ENCODE measurements at places on chromosomes 16 and 17.
A peak's percentile ranks its signal among the peaks of the same experiment; 100 is the strongest.

DNA sequence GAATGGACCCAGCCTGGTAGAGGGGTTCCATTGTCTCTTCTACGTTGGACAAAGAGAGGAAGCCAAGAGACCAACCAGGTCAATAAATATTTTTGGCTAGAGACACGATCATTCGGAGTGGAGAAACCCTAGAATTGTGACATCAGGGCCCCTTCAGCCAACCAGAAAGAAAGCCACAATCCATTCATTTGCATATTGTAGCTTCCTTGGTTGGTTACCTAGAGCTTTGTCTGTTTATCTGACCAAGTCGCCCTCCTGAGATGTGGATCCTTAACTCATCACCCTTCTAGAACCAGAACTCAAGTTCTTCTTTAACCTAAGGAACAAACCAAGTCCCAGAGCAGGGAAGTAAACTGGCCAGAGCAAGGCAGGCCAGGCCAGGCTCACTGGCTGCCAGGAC is at the start of gene CCDC182:
Gene CCDC182 (minus strand): TSS at position 58 of the 400 bp plus-strand sequence. CDS start 27 bp downstream, at position 31.
- no peak for DNase-seq

- peak; percentile 64 for DNase-seq
Measured at GRCh38 chr17:49230636-49231562, at the start of gene PHOSPHO1. Gene PHOSPHO1, minus strand, starts transcription at chr17:49230787. Its CDS starts 4,096 bp downstream, at chr17:49226691.

DNA sequence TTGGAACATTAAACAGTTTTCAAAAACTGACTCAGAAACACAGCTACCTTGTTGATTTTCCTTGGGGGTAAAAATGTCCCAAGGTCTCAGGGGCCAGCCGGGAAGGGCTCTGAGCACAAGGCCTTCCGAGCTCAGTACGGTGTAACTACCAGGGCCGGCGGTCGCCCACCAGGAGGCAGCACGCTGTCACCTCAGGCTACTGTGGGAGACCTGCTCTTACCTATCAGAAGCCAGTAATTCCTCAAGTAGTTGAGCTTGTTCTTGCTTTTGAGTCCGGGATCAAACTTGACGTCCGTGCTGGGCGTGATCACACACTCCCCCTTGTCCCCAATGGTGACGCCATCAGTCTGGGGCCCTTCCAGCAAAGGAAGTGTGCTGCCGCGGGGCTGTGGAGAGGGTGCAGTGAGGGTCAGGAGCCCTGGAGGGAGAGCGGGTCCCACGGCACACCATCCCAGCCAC is 43.4 kb upstream of the ICAM2 start:
- DNase-seq, result peak; percentile 53

DNA sequence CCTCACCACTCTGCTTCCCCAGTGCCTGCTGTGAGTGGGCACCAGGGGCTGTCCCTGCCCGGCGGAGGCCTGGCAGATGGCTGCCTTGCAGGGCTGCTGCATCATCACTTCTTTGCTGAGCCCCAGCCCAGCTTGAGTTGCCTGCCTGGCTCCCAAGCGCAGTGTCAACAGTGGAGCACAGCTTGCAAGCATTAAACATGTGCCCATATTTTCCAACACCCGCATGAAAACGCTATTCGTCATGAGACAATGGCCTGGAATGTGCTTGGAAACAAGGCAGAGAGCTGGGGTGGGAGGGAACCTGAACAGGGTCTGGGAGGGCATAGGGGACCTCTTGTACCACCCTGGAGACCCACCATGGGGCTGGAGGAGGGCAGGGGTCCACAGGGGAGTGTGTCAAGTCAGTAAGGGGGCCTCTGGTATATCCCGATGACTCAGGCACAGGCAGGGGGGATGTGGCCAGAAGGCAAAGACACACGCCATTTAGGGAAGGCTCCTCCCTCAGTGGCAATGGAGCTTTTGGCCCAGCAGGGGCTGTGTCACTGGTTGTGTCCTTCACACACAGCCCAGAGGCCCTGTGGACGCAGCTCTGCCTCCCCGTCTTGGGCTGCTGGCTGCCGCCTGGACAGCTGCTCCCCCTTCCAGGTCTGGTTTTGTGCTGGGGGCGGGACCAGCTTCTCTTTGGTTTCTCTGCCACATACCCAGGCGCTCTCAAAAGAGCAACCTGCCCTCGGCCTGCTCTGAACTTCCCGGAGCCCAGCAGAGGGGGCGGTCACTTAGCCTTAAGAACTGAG is 17.4 kb upstream of the MTSS2 start:
- DNase-seq, result no peak

DNA sequence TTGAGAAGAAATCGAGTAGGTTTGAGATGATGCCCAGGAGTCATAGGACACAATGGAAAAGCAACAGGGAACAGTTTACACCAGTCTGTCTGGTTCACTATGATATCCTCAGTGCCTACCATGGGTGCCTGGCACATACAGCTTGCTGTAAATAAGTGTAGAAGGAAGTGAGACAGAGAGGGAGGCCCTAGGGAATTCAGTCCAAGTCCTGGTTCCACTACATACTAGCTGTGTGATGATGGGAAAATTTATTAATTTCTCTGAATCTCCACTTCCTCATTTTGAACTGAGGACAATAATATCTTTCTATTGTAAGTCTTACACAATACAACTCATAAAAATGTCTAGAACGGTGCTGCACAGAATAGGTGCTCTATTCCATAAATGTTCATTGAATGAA is 53.3 kb upstream of the LYRM9 start:
- no peak for DNase-seq

- no peak for DNase-seq
Measured at GRCh38 chr16:15676506-15676905, 26.5 kb downstream of the NDE1 start.

DNA sequence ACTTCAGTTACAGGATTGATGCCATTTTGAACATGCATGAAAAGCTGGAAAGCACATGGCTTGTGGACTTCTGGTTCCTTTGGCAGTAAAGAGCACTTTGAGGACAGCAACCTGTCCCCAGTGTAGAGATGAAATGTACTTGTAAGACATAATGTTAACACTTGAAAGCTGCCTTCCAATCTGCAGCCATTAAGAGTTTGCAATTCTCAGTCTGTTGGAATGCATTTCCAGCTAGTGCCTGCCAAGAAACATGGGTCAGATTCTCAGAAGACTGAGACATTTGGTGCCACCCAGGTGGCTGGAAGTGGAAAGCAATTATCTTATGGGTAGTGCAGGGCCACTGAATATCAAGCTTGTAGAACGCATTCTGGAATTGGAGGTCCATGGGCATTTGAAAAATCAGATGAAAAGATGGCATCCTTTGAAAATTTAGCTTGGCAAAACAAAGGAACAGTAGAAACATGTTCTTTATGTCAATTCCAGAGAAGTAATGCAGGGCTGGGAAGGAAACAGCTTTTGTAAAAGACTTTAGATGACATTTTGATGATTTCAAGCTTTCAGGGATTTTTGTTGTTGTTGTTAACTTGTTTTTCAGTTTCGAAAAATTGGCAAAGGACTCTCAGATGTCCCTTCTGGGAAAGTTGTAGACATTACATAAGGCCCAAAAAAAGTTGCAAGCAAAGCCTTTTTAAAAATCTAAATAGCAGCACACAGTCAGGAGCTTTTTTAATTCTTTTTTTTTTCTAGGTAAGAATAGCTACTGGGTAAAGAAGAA is 147.0 kb downstream of the ABCA8 start:
- DNase-seq, result no peak

DNA sequence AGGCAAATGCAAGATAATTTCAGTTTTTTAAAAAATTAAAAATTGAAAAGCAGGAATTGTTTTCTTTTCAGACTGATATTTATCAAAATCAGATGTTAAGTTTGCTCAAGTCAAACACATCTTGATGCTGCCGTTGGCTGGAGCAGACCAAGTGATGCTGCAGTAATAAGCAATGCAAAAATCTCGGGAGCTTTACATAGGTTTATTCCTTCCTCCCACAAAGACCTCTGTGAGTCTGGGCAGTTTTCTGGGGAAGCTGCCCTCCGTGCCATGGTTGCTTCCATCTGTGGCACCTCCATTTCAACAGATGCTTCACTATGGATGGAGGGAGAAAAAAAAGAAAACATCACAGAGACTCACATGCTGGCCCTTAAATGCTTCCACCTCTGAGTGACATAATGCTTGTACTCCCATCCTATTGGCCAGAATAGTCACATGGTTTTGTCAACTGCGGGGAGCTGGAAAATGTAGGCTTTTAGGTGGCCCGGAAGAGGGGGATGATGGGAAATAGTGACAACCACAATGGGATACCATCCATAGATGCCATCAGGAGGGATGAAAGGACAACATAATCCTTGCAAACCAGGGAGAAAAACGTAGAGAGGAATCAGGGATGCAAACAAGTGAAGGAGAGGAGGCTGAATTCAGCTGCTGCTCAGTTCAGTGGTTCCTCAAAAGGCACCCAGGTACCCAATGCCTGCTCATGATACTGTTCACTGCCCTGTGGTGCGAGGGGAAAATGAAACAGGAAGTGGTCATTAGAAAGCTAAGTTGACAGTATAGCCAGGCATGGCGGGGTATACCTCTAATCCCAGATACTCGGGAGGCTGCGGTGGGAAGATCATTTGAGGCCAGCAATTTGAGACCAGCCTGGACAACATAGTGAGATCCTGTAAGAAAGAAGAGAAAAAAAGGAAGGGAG is 13.5 kb upstream of the ERCC4 start:
- no peak for DNase-seq

GRCh38 chr17:57785022-57785421 is 39.9 kb upstream of the CCDC182 start:
- no peak for DNase-seq

- no peak for DNase-seq
Measured at GRCh38 chr16:27333549-27333948, 19.8 kb downstream of the IL4R start.

GRCh38 chr17:80248894-80249710 is 11.6 kb upstream of the RNF213 start:
- no peak for DNase-seq

DNA sequence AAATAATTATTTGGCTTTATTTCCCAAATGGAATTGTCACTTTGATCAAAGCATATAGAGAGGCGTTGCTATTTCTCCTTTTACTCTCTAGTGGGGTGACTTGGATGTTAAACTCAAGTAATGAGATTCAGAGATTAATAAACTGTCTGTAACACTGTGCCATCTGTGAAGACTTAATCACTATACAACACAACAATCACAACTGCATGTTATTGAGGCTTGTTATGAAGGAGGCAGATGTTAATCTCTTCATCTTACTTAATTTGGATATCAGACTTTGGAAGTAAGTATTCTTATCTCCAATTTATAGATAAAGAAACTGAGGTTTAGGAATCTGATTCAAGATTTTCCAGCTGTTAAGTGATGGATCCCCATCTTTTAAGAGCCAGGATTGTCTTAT is 132.5 kb downstream of the CNTNAP4 start:
- DNase-seq, result no peak

DNA sequence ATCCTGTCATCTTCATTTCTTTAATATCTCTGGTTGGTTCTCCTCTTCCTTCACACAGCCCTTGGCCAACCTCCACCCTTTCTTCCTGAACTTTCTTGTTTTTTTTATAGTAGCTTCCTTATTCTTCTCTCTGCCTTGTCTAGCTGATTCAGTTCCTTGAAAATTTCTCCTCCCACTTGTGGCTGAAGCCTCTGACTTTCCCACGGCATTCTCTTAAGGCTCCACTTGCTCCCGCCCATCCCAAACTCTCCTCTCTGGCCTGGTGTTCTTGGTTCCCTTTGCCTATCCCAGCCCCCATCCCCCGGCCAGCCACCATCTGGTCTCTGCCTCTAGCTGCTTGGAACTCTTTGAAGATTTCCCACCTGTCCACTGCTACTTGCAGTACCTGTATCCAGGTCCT is 29.1 kb downstream of the NLRP1 start:
- no peak for DNase-seq

DNA sequence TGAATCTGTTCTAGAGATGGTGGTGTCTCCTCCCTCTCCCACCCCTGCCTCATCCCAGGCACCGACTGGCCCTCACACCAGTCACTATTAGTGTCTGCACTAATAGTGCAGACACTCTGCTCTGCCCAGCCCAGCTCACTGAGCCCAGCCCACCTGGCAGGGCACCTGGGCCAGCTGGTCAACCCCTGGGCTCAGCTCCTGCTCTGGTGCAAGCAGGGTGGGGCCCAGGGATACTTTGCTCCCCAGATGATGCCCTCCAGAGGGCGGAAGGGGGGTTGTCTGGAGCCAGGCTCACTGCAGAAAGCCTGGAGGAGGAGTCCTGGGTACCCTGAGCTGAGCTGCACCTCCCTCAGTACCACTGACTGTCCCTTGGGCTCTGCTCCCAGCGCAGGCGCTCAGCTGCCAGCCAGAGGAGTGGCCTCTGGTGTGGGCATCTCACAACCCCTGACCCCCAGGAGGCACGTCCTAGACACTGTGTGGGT is 14.5 kb downstream of the RAB11FIP4 start:
- DNase-seq, result no peak

- DNase-seq, result no peak
Measured at GRCh38 chr17:18017958-18018357, 21.0 kb downstream of the ATPAF2 start.

DNA sequence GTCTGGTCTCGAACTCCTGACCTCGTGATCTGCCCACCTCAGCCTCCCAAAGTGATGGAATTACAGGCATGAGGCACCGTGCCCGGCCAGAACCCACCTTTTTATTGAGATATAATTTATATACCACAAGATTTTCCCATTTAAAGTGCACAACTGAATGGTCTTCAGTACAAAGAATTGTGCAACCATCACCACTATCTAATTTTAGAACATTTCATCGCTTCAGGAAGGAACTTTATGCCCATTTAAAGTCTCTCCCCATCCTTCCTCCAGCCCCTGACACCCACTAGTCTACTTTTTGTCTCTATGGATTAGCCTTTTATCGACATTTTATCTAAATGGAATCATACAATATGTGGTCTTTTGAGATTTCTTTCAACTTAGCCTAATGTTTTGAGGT is 25.4 kb upstream of the HELZ start:
- DNase-seq, result no peak

DNA sequence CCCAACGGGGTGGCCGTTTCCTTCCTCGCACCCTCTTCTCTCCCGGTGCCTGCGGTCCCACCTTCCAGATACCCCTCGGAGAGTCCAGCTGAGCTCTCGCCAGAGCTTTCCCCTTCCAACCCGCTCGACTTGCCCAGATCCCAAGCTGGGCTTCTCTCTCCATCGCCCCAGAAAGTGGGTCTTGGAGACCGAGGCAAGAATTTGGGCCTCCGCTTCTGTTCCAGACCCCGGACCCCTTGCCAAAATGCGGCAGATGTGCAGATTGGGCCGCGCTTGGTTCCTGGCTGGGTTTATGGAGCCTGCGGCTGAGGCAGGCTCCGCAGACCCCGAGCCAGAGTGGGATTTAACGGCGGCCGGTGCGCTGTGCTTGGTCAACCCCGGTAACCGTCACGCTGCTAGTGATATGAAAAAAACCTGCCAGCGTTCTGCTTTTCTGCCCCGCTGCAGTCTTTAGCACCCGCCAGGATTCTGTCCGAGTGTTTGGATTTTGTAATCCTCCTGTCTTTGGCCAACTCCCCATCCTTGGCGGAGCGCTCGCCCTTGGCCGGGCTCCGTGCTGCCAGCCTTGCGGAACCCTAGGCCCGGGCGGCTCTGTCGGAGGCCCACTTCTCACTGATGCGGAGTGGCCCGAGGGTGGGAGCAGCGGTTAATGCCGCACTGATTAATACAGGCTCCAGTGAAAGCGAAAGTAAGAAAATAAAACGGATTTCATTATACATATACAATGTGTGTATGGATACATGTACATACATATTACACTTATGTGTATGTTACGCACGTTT is 754 bp upstream of the SLFN11 start:
- no peak for DNase-seq

All from activated naive CD4-positive, alpha-beta T cell (primary cell).